ENCODE measurements at places on chromosomes 16 and 17.

- DNase-seq, result no peak
Observed at GRCh38 chr16:11967195-11967911, 2.3 kb downstream of the TNFRSF17 start.

DNA sequence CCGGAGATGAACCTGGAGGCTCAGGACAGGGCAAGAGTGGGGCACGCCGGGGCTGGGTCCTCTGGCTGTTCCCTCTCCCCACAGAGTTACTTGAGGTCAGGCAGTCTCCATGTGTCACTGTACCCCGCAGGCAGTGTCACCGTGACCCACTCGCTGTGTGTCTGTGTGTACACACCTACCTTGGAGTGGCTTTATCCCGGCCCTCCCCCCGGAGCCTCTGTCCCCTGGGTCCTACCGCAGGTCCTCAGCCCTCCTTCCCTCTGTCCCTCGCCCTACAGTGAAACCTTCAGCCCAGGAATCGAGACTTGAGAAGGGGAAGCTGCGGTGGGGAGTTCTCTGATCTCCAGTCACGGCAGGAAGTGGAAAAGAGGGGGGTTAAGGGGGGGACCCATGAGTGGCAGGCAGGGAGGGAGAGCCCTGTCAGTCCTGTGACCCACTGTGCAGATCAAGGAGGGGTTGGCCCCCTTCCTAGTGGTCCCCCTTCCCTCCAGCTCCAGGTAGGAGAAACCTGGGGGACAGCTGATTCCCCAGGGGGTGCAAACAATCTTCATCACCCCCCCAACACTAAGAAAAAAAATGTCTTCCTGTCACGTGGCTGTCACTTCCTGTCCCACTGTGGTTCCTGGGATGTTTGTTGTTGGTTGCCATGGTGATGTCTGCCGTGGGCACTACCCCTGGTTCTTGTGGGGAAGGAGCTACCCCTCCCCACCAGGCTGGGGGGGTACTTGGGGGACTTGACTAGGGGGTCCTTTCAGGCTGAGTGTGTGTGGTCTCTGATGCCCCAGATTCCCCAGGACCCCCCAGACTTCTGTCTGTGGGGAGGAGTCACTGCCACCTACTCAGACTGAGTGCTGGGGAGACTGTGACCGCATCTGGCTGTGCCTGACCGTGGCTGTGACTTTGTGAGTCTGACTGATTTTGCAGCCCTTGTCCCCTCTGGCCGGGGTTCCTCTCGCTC lies 13.7 kb downstream of the RARA start:
- DNase-seq, result peak; percentile 59

GRCh38 chr16:77556201-77556873 lies 121.5 kb upstream of the ADAMTS18 start:
- no peak for DNase-seq

GRCh38 chr16:66935314-66936011 lies at the start of gene CES2:
TSS of gene CES2 (plus strand) at chr16:66935516. CDS start at chr16:66935636, 120 bp downstream.
- DNase-seq, result no peak

- no peak for DNase-seq
Observed at GRCh38 chr17:36599546-36600250, 1.7 kb upstream of the MRM1 start.

DNA sequence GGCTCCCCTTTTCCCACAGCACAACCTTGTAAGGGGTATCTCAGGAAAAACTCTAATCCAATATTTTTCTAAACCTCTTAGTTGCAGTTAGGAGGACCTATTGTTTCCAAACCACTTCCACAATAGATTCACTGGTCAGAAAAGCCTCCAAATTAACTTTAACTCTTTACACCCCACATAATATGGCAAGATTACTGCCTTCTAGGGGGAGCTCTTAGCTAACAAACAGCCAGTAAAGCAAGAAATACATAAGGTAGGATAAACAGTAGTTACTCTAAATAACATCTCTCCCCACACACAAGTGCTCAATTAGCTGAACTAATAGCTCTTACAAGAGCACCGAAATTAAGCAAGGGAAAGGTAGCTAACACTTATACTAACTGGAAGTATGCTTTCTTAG lies 192.1 kb upstream of the KIF2B start:
- no peak for DNase-seq

DNA sequence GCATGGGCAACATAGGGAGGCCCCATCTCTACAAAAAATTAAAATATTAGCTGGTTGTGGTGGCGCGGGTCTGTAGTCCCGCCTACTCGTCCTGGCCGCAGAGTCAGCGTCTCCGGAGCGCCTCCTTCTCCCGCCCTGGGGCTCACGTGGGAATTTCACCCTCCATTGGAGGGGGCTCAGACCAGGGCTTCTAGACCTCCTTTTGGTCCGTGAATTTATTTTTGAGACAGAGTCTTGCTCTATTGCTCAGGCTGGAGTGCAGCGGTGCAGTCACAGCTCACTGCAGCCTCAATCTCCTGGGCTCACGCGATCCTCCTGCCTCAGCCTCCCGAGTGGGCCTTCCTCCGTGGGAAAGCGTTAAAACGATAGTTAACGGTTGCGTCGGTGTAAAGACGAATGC lies 394 bp upstream of the NME4 start:
- DNase-seq, result peak; percentile 22

- peak; percentile 73 for DNase-seq
Observed at GRCh38 chr16:53509906-53510703, 7.1 kb upstream of the AKTIP start.

DNA sequence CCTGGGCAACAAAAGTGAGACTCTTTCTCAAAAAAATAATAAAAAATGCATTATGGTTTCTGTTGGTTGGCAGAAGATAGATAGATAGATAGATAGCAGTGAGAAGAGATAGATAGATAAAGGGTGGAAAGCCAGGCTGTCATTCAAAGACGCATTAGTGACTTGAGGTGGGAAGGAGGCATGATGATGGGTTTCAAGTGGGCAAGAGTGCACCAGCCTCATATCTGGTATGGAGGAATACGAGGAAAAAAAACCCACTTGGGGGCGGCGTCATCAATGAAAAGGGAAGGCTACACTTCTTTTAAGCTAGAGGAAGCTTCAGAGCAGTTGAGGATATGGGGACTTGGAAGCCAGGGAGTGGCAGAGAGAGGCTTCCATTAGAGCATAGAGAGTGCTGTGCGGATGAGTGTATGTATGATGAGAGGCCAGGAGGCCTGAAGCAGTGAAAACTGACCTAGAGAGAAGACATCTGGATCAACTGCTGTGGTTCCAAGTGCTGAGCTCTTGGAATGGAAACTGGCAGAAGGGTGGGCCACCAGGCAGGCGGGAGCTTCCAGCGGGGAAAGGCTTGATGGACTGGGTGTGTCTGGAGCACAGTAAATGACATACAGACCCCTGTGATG lies 31.8 kb downstream of the CEP95 start:
- no peak for DNase-seq

DNA sequence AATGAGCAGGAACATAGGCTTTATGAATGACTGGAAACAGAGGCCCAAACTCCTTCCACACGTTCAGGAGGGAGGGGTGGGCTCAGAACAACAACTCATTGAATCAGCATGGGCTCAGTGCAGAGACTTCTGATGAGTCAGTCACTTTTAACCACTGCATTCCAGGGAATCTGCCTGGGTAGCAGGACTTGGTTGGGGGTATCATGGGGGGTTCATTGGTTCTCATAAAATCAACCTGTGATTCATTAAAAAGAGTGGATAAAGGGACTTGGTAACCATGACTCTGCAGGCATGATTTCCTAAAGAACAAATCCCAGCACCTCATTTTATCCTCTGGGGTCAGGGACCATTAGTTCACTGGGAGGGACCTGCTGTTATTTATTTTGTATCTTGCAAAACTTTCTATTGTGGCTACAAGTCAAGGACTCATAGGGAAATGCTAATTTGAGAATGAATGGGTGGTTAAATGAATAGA lies 13.8 kb downstream of the ITGB3 start:
- no peak for DNase-seq

- DNase-seq, result no peak
Observed at GRCh38 chr17:281365-281999, 71.1 kb downstream of the RPH3AL start.

DNA sequence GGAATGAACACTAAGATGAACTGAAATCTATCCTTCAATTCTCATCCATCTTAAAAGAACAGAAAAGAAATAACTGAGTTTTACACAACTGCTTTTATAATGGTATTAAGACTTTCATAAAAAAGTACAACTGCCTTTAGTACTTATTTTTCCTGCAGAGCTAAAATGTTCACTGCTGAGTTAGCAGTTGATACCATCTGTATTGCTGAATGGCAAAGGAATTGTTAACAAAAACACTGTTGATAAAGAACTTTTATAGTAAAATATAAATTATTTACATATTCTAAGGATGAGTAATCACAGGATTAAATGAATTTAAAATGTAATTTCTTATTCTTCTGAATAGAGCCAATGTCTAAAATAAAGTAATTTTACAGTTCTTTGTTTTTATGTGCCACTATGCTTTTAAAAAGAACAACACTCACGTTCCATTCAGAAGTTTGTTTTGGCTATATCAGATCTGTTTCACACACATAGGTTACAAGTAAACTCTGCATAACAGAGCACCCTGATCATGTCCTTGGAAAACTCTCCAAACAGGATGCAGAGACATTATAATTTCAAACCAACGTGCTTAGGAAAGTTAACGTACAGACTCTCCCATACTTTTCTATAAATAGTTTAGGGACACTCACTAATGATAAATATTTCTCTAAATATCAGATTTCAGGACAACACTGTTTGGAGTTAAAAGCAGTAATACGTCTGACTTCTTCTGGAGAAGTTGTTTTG lies 151.1 kb downstream of the ITFG1 start:
- no peak for DNase-seq

GRCh38 chr17:55726440-55726839 lies 3.8 kb upstream of the TMEM100 start:
- no peak for DNase-seq

DNA sequence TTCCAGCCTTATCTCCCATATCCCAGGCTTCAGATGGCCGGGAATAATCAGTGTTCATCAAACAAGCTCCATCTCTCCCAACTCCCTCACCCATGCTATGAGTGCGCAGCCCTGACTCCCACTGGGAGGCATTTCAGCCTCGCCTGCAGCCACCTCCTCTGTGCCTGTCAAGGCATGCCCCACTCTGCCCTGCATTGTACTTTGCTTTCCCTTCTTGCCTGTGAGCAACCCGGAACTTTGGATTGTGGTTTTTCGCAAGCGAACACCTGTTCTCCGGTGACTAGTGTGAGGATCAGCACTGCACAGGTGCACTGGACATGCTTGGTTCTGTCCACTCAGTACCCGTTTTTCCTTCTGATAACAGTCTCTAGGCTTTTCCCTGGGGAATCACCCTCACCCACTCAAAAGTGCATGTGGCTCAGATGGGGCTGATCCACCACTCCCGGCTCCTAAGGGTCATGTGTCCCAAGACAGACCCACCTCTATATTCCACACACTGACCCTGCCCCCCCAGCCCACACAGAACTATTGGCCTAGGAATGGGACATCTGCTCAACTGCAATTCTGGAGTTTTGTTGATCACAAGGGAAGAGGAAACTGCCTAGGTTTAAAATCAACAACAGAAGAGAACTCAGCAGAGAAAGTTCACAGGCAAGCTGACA lies 9.1 kb downstream of the CHST6 start:
- no peak for DNase-seq

DNA sequence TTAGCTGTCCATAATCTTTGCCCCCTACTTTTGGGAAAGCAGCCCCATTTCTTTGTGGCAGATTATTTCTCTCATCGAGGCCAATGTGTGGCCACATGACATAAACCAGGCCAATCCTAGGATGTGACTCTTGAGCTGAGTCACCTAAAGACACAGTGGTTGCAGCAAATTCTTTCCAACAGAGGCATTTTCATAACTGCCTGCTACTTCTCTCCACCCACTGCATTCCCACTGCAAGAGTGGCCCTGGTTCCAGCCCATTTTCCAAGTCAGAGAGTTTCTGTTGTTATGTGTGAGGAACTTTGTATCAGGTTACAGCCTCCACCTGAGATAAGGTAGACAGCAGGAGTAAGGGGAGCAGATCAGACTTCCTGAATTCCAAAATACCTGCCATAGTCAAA lies 195.2 kb downstream of the RGS9 start:
- no peak for DNase-seq

DNA sequence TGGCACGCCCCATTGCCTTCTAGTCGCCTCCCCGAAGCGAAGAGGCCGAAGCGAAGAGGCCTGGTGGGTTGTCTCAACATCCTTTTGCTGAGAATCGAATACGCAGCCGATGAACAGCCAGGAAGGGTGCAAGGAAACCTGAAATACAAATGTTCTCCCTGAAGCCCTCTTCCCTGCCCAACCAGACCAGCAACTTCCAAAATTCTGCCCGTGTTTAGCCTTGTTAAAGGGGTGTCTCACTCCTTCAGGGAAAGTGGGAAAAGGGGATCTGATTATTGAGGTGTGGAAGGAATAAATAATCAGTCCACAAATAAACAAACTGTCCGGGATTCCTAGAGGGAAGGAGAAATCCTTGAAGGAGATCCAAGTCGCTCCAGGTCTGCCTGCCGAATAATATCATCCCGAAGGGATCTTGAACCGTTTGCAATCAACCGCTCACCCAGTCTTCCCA lies 1.4 kb upstream of the FOXC2 start:
- DNase-seq, result no peak

- DNase-seq, result no peak
Observed at GRCh38 chr16:50448522-50448921, 79.7 kb upstream of the BRD7 start.

- DNase-seq, result no peak
Observed at GRCh38 chr17:8116776-8117175, 1.5 kb downstream of the ALOXE3 start.

DNA sequence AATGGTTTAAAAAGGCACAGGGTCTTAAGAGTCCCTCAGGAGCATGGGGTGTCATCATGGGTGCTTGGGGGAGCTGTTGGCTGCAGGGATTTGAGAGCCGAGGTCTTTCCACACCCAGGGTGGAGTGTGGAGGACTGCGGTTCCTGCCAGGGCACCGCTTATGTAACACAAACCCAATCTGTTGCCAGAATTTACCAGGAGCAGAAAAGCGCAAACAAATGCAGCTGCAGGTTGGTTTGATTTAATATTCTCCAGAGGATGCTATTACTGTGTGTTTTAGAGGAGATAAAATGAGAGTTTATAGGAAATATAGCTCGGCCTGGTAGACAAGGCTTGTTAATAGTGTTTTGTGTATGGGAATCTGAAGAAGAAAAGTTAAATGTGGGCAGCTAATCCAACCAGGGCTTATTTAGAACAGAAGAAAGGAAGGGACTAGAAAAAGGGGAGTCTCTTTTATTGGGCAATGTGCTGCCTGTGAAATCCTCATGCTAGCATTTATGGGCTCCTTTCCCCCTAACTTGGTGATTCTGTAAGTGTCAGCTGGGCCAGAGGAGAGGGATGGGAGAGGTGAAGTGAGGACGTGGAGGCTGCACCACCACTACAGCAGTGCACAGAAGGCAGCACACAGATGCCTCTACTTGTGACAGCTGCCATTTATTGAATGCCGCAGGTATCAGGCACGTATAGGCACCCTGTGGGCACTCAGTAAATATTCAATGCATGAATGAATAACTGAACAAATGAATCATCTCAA lies 174.7 kb downstream of the KATNIP start:
- DNase-seq, result no peak

- no peak for DNase-seq
Observed at GRCh38 chr17:51647826-51648225, 387.5 kb downstream of the UTP18 start.

DNA sequence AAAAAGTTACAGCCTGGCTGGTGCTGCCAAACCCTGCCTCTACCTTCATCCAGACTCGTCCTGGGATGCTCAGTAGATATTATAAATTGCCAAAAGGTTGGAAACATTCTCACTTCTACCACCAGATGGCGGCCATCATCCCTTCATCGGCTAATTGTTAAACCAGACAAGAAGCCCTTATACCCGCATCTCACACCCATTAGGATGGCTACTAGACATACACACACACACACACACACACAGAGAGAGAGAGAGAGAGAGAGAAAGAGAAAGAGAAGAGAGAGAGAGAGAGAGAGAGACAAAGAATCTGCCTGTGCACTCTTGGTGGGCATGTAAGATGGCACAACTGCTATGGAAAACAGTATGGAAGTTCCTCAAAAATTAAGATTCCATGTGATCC lies 15.0 kb upstream of the SCIMP start:
- DNase-seq, result peak; percentile 70
